Cardiac fibroblast (primary cell): ENCODE measurements at places on chromosomes 2 and 18.

DNA sequence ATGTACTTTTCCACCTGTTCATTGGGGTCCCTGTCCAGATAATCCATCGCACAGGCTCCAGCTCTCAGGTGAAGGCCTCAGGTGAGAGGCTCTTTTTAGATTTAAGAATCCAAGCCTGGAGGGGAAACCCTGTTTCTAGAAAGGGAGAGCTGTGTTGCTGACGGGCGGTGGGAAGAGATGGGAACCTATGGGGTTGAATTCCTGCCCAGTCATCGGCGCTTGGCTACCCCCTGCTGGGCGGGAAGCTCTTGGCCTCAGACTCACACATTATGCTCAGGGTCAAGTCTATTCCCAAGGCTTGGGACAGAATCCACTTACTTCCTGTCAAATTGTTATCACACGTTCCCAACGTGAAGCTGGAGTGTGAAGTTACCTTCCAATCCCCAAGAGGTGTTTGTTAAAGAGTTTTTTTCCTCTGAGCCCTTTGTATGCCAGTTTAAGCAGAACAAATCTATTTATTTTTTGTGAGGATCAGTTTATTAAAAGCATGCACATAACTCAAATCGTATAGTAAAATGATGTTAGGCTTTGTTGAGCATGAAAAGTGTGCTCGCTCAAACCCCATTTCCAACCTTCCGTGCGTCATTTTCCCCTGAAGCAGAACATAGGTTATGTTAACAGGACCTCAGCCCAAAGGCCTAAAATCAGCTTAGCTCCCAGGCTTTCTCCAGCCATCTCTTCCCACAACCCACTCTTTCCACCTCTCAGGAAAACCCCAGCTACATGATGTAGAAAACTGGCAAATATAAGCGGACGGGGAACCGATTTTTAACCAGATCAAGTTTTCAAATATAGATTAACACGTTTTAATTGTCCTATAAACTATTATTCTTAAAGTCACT lies 181.7 kb upstream of the ETAA1 start:
- DNase-seq: peak; percentile 79

DNA sequence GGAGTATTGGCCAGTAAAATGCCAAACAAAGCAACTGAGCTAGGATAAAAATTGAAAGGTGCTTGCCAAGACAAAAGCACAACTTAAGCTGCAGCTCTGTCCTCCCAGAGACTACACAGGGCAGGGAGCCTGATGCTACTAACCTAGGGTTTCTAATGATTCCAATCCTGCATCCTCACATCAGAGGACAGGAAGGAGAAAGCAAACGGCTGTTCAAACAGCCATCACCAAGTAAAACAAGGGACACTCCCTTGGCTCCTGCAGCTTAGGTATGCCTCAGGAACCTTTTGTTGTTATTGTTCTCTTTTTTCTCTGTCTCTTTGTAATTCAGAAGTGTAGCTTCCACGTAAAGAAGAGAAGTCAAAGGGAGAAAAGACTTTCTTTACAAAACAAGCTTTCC lies 99.5 kb downstream of the TCF4 start:
- no peak for DNase-seq

- DNase-seq: peak; percentile 34
Observed at GRCh38 chr2:199940373-199940772, 14.9 kb downstream of the TYW5 start.

GRCh38 chr2:32697156-32697555 lies 69.3 kb downstream of the TTC27 start:
- DNase-seq: peak; percentile 82

GRCh38 chr18:41967680-41968079 lies 12.6 kb downstream of the PIK3C3 start:
- no peak for DNase-seq
